ENCODE measurements at places on chromosomes 2 and 18.

GRCh38 chr2:140086964-140087363 lies 1306.8 kb upstream of the NXPH2 start:
- DNase-seq, result no peak

GRCh38 chr18:6807515-6808257 lies 78.2 kb downstream of the ARHGAP28 start:
- DNase-seq, result no peak

DNA sequence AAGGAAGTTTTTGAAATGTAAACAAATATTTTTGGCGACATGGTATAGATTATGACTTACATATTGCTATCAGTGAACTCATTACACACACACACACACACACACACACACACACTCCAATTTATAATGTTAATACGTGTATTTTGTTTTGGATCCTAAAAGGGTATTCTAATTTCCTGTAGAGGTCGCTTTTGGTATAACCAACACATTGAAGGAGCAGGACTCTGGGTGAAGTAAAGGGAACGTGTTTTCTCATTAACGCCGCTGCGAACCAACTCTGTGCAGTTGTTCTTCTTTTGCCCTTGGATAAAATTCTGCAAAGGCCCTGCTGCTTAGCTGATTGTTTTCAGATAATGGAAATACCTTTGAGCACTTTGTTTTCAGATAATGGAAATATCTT lies 190.4 kb downstream of the PMAIP1 start:
- no peak for DNase-seq

DNA sequence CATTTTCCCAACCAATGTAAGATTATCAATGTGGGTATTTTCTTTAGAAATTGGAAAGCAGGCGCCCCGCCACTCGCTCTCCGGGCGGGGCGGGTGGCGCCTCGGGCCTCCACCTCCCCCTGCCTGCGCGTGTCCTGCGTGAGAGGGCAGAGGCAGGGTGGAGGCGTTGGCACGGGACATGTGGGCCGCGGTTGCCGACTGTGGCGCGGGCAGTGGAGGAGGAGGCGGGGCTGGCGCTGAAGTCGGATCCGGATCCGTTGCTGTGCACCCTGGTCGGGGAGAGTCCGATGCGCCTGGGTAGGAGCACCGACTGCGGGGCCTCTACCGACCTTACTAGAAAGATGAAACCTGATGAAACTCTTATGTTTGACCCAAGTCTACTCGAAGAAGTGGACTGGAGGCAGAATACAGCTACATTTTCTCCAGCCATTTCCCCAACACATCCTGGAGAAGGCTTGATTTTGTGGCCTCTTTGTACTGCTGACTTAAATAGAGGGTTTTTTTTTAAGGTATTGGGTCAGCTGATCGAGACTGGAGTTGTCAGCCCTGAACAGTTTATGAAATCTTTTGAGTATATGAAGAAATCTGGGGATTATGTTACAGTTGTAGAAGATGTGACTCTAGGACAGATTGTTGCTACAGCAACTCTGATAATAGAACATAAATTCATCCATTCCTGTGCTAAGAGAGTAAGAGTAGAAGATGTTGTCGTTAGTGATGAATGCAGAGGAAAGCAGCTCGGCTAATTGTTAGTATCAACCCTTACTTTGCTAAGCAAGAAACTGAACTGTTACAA lies 37.9 kb downstream of the PMS1 start:
- no peak for DNase-seq

DNA sequence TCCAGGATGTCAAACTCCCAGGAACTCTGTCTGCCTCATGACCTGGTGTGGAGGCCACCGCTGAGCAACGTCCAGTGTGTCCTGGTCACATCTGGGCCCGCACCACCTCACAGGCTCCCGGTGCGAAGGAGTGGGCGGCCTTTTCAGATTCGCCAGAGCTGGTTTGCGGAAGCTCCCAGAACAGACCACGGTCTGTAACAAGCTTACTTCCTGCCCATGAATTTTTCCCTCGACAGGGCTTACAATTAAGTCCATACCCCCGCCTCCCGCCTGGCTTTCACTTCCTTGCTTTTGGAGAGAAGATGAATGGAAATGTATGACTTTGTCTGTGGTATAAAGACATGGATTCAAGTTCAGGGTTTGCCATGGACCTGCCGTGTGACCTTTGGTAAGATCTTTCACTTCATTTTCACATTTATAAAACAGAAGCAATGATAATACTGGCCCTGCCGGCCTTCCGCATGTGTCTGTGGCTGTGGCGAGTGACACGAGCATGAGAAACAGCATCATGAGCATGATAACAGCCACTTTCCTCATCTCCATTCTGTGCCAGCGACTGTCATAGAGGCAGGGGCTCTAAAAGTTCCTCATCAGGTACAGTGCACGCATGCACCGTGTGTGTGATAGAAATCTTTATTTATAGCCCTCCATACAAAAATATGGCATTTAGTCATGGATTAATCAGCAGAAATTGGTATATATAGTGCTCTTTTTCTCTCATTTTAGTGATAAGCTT lies 31.0 kb upstream of the KCNF1 start:
- DNase-seq, result no peak

GRCh38 chr2:45278365-45279078 lies 269.3 kb upstream of the SIX2 start:
- DNase-seq, result no peak

DNA sequence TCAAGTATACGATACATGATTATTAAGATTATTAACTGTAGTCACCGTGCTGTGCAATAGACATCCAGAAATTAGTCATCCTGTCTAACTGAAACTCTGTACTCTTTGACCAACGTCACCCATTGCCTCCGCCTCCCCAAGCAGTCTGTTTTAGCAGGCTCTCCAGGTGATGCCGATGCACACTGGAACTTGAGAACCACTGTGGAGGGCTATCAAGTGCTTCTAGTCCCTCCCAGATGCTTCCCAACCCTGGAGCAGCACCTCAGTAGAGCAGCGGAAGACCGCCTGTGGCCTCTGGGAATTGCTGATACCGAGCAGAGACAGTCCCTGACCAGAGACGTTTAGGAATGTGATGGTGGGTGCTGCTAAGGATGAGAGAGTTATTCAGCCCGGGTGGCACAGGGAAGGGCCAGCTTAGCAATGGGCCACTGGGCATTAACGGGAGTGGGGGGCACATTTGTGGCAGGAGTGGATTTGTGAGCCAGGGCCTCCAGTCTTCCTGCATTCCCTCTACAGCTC lies 50.7 kb downstream of the LIPG start:
- peak; percentile 66 for DNase-seq

Data from thyroid gland (tissue), 4 donors.